CD4-positive, CD25-positive, alpha-beta regulatory T cell (primary cell): ENCODE measurements at places on chromosomes 6 and 20. TPM values are rescaled to one million over a fixed set of nuclear protein-coding genes. Genes with fewer than 3 reads are reported as not detected.

Gene PNLDC1
- not detected for total RNA-seq

Gene MARCKS
- not detected for total RNA-seq

DNA sequence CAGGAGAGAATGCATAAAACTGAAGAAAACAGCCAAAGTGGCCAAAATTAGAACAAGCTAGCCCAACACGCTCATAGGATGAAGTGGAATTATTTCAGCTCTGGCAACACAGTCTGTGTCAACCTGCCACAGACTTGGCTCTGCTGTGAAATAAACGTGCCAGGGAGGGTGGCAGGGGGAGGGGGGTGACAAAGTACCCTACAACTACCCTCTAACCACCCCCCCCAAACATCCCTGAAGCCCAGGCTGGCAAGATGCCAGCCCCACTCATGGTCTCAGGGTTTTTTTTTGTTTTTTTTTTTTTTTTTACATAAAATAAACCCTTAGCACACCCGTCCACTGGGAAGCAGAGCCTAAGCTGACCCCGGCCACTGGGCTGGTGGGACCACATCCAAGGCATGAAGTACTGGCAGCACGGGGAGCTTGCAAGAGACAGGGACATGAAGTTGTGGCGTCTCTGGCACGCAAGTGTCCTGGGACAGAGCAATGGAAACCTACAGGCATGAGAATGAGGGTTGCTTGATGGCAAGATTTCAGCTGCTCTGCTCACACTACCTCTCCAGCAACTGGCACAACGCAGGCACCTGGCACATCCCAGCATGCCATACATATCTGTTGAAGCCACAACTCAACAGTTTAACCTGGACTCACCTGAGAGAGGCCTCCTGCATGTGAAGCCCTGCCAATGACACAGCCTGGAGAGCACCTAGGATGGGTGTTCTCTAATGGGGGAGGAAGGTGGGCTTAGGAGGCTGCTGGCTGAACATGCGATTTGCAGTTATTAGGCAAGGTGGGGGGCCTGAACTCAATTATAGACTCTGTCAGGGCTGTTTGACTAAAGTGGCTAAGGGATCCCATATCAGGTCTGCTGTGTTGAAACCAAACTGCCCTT, 76.4 kb downstream of the TRAM2 start:
- DNase-seq = no peak

DNA sequence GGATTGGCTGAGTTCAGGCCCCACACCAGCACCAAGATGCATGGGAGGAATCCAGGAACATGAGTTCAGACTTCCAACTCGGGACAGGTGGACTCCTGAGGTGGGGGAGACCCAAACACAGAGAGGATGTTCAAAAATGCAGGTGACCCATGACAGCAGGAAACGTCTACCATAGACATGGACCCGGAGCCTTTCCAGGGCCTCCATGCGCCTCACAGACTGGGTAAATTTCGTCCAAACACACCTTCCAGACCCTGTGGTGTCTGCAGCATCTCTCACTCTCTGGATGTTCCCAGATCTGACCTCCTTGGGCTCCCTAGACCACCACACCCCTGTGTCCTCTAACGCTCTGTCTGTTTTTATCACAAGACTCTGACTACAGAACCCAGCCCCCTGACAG, 87.7 kb downstream of the PXDC1 start:
- no peak for DNase-seq

- no peak for DNase-seq
Measured at GRCh38 chr6:149500096-149500495, 15.3 kb upstream of the ZC3H12D start.

DNA sequence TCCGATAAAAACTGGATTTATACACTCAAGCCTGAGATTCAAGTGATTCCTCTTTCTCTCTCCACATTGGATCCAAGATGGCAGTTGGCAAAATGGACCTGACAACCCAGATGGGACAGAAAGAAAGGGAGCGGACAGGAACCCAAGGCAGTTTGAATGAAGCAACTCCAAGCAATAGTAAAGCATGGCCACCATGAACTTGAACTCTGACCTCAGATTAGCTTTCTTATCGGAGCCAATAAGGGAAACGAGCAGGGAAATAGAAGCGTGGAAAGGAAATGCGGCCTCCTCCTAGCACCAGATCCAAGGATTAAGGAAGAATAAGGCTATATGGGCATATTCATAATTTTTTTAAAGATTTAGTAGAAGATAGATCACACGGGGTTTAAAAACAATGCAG, 213.4 kb upstream of the RIN2 start:
- DNase-seq = no peak

DNA sequence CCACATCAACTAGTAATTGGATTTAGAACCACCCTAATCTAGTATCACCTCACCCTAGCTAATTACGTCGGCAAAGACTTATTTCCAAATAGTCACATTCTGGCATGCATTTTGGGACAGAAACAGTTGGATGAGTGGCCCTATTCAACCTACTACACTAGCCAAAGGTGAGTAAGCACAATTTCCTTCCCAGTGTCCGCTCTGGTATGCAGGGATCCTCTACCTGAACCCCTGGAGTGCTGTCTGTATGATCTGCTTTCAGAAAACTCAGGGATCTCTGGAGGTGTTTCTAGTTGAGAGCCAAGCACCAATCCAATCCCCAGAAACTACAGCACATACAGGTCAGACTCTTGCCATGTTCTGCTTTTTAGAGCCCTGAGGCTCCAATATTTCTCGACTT, 717.4 kb upstream of the MANEA start:
- no peak for DNase-seq

GRCh38 chr6:109512271-109512817, 29.3 kb upstream of the ZBTB24 start:
- no peak for DNase-seq

DNA sequence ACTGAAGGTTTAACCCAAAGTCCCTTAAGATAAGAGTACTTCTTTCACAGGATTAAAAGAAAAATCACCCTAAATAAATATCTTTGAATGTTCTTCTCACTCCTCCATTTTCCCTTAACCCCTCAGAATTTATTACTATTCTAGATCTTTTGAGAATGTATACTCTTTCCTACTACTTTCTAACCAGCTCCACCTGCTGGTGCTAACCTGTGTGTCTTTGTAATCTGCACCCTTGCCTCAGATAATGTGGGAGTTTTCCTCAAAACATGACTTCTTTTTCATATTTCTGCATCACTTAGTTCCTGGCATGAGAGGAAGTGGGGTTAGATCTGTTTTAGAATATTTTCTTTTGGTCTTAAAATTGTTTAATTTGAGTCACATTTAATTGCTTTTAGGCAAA, 394.2 kb downstream of the BMP2 start:
- DNase-seq = no peak

DNA sequence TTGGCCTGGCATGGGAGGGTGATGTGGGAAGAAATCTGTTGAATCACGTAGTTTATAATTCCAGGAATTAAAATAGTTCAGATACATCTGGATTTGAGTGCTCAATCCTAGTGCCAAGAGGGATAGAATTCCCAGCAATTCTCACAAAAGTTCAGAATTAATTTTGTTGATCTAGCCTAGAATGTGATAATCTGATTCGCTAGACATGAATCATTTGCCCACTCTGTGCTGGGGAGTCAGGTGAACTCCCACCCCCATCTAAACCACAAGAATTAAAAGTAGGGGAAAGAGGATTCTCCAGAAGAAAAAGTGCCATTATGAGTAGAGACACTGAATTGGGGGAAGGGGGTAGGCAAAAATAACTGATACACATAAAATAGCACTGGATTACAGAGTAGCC, 85.0 kb downstream of the LIN28B start:
- DNase-seq = no peak

DNA sequence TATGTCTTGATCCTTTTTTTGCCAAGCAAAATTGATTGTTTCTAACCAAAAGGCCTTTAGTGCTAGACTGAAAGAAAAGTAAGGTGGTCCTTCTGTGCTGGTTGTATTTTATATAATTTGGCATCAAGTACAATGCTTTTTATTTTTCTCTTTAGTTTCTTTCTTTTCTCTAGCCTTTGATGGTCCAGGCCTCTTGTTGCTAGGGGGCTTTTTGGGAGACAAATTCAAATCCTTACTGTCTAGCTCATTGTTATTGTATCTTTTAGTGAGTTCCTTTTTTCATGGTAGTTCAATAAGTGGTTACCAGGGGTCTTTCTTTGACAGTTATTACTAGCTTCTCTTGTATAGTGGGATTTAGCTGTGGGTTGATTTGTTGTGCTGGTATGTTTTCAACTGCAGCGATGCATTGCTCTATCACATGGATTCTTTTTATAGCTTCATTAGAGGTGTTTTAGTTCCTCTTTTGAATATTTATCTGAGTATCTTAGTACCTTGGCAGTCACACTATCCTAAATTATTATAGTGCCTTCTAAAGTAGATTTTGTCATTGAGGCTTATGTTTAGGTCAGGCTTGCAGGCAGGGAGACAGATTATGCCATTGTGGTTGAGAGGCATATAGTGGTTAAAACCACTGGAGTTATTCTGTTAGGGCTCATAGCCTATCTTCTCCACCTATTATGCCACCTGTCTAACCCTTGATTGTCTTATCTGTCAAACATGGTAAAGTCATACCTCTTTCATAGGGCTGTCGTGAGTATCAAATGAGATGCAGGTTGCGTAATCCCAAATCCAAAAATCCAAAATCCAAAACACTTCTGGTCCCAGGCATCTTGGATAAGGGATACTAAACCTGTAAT, 49.5 kb downstream of the KCNS1 start:
- no peak for DNase-seq

GRCh38 chr20:32391003-32391402, 32.9 kb downstream of the ASXL1 start:
- no peak for DNase-seq
